ENCODE measurements at places on chromosomes 11 and 22.

GRCh38 chr11:64713016-64713707 is 9.8 kb downstream of the NRXN2 start:
- no peak for DNase-seq

GRCh38 chr11:34425867-34426266 is 12.9 kb upstream of the CAT start:
- DNase-seq: no peak

GRCh38 chr22:39253435-39254070 is 8.8 kb upstream of the PDGFB start:
- DNase-seq: no peak

- no peak for DNase-seq
Measured at GRCh38 chr22:44026066-44026629, 2.0 kb downstream of the PARVB start.

DNA sequence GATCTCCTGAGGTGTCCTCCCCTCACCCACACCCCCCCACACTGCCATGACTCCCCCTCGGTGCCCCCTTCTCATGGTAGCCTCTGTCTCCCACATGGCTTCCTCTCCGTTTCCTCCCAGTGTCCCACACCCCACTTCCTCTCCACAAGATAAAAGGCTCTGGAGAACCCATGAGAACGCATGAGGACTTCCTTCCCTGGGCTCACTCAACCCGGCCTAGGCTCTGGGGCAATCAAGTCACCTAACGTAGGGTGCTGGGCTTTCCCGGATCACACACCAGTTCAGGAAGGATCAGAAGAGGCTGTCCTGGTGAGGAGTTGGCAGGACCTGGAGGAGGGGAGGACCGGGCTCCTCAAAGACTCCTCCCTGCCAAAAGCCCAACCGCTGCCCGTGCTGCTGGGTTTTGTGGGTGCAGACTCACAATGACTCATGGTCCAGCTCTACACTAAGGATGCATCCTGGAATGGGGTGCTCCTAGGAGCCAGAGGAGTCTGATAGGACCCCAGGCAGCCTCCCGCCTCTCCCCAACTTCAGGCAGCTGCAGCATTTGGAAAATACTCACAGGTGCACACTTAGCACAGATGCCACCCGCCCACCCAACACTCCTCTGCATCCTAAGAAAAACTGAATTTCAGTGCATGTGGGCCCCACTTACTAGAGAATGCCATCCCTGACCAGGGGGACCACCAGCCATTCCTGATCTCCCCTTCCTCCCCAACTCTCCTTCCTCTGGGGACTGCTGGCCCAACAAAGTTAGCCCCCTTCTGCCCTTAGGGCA is 21.0 kb downstream of the SLC22A12 start:
- DNase-seq: no peak

GRCh38 chr22:50693462-50693861 is 20.8 kb downstream of the SHANK3 start:
- no peak for DNase-seq

DNA sequence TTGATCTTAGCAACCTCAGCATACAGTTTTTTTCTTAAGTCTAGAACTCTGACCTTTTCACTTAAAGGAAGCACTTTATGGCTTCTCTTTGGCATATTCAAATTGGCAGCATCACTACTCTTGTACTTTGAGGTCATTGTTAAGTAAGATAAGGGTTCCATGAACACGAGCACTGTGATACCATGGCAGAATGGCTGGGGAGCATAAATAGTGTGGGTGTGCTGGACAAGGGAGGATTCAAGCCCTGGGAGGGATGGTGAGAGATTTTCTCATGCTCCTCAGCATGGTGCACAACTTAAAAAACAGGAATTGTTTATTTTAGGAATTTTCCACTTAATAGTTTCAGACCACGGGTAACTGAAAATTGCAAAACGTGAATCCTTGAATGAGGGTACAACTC is 111.4 kb downstream of the ATXN10 start:
- DNase-seq: no peak

GRCh38 chr22:49208768-49209252 is 618.9 kb downstream of the BRD1 start:
- no peak for DNase-seq

GRCh38 chr22:27620367-27621154 is 181.0 kb downstream of the MN1 start:
- no peak for DNase-seq

GRCh38 chr22:21996175-21996720 is 13.7 kb upstream of the TOP3B start:
- DNase-seq: no peak

DNA sequence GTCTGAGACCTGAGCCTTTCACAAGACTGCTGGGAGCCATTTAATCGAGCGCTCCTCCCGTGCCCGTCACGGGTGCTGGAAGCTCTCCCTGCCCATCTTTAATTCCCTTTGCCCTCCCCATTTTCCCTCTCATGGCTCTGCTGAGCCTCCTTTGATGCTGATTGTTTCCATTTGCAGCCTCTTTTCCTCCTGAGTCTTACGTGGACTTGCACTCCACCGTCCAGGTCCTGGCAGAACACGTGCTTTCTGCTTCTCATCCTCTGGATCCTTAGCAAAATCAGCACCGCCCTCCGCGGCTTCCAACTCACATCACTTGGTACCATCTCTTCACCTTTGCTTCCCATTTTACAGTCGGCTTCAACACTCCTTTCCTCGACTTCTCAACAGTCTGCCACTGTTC is 7.3 kb downstream of the IFT27 start:
- DNase-seq: no peak

- no peak for DNase-seq
Measured at GRCh38 chr11:116460156-116460920, 312.4 kb downstream of the BUD13 start.

DNA sequence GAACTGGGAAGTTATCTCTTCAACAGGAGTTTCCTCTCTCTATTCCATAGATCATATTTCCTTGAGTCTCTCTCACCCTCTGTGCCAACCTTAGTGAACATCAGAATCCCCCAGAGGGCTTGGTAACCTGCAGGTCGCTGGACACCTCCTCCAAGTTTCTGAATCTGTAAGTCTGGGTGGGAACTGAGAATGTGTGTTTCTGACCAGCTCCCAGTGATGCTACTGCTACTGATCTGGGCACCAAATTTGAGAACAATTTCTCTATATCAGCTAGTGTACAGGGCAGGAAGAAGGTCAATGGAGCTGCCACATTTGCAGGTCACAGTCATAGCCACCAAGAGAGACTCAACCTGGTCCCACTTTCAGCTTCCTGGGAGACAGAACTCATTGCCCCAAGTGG is 62.9 kb downstream of the RCN1 start:
- no peak for DNase-seq

DNA sequence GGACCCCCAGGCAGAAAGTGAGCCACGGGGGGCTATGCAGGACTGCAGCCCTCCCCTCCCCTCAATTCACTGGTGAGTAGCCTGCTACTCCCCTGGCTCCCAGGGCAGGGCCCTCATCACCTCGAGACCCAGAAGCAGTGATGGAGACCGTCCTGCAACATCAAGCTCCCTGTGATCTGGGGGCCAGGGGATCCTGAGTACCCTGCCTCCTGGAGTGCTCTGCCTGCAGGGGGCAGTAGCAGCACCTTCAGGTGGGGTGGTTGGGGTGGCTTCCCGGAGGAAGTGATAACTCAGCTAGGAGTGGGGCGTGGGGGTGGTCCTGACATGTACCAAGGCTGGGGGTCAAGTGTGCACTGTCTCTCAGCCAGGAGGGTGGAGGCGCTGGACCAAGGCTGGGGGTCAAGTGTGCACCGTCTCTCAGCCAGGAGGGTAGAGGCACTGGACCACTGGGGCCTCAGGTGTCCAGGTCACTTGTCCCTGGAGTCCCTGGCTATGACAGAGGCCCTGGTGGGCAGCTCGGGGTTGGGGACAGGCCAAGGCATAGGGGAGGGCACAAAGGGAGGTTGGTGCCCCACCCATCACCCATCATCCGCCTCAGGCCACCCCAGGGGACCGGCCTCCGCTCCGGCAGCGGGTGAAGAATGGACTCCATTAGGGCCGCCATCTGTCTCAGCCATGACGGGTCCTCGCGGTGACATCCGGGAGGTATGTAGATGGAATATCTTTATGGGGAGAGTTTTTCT is 9.4 kb downstream of the RTN4R start:
- DNase-seq: no peak

DNA sequence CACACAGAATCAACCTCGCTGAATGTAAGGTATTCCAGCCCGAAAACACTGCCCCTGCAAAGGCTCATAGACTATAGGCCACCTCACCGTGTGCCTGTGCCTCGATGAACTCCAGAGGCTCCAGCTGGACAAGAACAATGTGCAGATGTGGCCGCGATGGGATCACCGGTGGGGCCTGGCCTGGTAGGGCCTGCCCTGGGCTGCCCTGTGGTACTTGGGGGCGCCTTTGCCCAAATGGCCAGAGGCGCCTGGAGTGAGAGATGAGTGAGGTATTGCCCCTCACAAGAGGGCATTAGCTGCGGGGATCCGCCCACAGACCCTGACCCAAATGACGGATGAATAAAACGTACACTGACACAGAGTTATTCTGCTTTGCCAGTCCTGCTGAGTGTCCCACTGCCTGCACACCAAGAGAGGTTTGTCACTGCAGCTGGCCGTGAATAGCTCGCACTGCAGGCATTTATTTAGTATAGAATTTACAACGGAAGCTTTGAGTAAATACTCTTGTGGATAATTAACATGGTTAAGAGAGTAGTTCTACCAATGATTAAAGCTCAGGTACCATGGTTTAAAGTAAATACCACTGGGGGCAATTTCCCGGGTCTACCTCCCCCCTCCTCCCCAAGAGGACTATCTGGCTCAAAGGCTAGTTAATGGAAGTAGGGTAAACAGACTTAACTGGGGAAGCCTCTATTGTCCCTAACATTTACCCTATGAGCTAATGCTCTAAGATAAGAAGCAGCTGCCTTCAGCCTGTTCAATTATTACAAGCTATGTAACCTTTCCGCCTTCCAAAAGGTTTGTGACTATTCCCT is 101.1 kb upstream of the IGLL5 start:
- DNase-seq: no peak

- DNase-seq: no peak
Measured at GRCh38 chr11:131624531-131624930, 254.1 kb downstream of the NTM start.

DNA sequence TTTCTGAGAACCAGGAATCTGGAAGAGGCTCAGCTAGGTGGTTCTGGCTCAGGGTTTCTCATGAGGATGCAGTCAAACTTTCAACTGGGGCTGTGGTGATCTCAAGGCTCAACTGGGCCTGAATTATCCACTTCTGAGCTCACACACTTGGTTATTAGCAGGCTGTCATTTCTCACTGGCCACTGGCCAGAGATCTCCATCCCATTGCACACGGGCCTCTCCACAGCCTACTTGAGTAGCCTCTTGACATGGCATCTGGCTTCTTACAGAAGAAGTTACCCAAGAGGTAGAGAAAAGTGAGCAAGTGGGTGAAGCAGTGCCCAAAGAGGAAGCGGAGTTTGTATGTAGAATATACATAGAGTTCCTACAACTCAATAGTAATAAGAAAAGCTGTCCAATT is 16.0 kb downstream of the CALCA start:
- DNase-seq: no peak

GRCh38 chr11:74371269-74372052 is 26.8 kb downstream of the PGM2L1 start:
- no peak for DNase-seq

- no peak for DNase-seq
Measured at GRCh38 chr11:126444072-126444471, 88.6 kb downstream of the ST3GAL4 start.

- peak; percentile 99 for DNase-seq
Measured at GRCh38 chr11:103433386-103434072, 324.3 kb downstream of the DYNC2H1 start.

- no peak for DNase-seq
Measured at GRCh38 chr11:47376107-47376524, 2.2 kb downstream of the SPI1 start.

GRCh38 chr11:62025487-62026105 is 58.2 kb upstream of the FTH1 start:
- DNase-seq: no peak

GRCh38 chr11:12482839-12483238 is 105.5 kb downstream of the PARVA start:
- no peak for DNase-seq

DNA sequence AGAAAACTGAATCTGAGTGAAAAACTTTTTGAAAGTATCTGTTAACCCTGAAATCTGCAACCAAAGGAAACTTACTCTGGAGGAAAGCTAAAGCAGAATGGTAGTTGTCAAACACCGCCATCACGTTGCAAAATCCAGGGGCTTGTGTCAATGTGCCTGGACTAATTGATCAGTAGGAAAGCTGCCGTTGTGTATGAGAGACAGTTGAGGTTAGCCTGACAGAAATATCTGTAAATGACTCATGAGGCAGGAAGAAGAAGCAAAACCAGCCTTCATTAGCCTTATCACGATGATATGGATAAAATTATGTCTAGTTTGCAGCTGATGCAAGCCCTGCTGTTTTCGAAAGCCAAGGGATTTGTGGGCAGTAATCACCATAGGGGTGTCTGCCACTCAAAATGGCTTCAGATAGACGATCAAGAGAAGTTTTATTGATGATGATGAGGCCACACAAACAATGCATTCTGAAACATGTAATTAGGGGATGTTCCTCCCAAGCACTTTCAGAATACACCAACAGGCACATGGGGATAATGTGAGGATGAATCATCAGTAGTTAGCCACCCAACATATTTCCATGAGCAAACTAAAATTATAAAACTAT is 8.9 kb downstream of the SCGB1A1 start:
- DNase-seq: no peak

- DNase-seq: no peak
Measured at GRCh38 chr11:76837696-76838677, 22.7 kb upstream of the ACER3 start.

DNA sequence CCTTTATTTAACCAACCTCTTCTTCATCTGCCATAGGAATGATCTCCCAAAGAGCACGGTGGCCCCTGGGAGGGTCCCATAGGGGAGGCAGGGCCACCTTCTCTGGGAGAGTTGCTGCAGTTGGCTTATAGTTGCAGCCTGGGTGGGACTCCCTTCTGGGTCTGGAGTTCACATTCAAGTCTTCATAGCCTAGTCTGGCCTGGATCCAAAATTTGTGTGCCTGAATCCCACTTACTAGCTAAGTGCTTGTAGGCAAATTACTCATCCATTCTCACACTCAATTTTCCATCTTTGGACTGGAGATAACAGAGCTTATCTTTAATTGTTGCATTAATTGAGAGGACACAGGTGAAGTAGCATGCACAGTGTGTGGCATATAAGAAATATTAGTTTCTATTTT is 163.6 kb downstream of the GRIK4 start:
- no peak for DNase-seq

GRCh38 chr11:1643146-1643690 is 13.6 kb downstream of the KRTAP5-5 start:
- no peak for DNase-seq
